Foreskin fibroblast (primary cell): ENCODE measurements at places on chromosomes 7 and 10.

- DNase-seq, result no peak
These were observed 104.7 kb downstream of the VWC2 start for GRCh38 chr7:49878089-49878488.

DNA sequence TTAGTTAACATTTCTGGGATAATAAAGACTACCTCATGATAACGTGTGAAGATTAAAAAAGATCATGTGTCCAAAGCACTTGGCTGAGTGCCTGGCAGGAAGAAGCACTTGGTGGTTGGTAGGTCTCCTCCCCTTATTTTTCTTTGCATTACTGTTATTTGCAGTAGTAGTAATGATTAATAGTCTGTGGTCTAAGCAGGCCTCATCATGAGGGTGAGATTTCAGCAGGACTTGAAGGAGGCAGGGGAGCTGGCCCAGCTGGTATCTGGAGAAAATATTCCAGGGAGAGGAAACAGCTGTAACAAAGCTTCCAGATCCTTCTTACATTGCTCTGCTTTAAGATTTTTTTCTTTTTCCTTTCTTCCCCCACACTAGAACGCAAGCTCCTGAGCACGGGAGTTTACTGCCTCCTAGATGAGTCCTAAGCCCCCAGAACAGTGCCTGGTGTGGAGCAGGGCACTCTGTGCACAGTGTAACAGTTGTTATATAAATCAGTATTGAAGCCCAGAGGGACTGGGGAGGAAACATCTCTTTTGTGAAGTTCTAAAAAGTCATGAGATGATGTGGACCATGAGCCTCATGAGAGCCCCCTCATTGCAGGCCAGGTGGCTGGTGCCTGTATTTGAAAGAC is 31.1 kb upstream of the RHEB start:
- DNase-seq, result peak; percentile 57

- no peak for DNase-seq
These were observed 252.7 kb upstream of the FERD3L start for GRCh38 chr7:19397911-19398310.

DNA sequence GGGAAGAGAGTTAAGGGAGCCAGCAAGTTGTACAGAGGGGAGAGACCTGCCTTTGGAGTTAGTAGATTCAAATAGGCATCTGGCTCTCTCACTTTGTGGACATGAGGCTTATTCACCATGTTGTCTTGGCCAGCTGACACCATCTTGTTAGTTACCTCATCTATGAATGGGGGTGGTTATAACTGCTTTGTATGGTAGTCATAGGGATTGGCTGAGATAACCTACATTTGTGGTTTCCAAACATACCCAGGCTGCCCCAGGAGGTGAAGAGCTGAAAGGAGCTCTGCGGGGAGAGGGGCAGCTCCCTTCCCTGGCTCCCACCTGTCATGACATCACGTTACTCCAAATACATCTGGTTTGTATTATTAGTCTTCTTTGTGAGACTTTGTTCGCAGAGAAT is 393.3 kb upstream of the AUTS2 start:
- DNase-seq, result no peak

- peak; percentile 85 for DNase-seq
These were observed 381.8 kb upstream of the SORCS1 start for GRCh38 chr10:107546284-107546683.

- DNase-seq, result no peak
These were observed 21.8 kb downstream of the REEP3 start for GRCh38 chr10:63542835-63543575.

GRCh38 chr10:30587522-30588031 is 42.0 kb downstream of the LYZL2 start:
- DNase-seq, result no peak

- DNase-seq, result no peak
These were observed 159.3 kb downstream of the LYZL1 start for GRCh38 chr10:29448125-29448524.

- DNase-seq, result peak; percentile 59
These were observed 40.1 kb downstream of the POLR3A start for GRCh38 chr10:77989081-77989724.

- DNase-seq, result no peak
These were observed 82.1 kb downstream of the TRIM24 start for GRCh38 chr7:138542183-138542582.

GRCh38 chr10:580778-581177 is 108.7 kb downstream of the DIP2C start:
- peak; percentile 91 for DNase-seq

DNA sequence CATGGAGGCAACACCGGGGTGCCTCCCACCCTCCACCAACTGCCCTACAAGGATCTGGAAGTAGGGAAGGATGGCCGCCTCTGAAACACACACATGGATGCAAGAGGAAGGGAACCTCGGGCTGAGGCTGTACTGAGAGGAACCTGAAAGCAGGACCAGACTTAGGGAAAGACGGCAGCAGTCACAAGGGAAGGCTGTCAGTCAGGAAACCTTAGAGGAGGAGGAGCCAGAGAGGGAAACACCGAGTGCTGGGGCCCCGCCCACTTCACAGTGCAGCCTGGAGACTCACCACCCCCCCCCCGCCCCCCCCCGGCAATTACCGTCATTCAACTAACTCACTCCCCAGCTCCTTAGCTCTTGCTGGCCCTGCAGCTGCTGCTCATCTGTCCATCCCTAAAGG is 2.5 kb downstream of the CYREN start:
- peak; percentile 27 for DNase-seq

DNA sequence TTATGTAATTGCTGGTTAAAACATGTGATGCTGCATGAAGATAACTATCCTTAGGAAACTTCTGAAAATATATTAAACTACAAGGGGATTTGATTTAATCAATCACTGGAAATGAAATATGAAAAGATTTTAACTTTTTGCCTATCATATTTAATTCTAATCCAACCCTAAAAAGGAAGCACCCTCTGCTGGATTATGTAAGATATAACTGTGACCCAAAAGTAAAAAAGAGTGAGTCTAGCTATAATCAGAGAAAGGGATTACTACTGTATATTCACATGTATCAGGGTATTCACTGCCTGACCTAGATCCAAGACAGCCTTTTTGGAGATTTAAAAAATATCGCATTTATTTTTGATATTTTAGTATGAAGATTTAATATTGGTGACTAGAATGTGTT is 295.5 kb downstream of the MDFIC start:
- peak; percentile 33 for DNase-seq

DNA sequence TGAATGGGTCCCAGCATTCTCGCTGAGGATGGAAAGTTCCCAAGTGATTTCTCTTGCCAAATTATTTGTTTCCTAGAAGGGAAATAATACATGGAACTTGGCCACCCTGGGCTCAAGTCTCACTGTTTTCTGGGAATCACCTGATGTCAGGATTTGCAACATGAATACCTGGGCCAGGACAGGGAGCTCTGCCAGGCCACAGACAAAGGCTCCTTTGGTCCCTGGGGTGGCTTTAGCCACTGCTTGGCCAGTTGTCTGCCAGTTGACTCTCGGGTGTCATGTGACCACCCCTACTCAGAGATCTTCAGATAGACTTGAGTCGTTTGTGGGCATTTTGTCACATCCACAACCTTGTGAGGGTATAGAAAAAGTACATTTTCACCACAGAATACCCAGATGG is 258.0 kb upstream of the HABP2 start:
- no peak for DNase-seq

DNA sequence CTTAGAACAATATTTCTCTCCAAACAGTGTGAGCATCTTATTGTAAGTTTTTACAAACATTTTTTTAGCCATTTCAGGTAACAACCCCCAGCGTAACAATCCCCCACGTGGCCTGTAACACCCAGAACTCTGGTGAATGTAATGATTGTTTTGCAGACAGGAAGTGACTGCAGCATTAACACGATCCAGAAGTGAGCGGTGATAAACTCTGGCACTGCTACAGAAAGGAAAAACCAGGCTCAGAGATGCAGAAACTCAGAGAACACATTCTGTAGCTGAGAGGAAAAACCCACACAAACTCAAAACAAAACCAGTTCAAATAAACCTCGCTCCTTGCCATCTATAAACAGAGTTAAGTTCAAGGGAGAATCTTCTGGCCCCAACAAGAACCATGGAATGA is 285.7 kb downstream of the FGFR2 start:
- no peak for DNase-seq

DNA sequence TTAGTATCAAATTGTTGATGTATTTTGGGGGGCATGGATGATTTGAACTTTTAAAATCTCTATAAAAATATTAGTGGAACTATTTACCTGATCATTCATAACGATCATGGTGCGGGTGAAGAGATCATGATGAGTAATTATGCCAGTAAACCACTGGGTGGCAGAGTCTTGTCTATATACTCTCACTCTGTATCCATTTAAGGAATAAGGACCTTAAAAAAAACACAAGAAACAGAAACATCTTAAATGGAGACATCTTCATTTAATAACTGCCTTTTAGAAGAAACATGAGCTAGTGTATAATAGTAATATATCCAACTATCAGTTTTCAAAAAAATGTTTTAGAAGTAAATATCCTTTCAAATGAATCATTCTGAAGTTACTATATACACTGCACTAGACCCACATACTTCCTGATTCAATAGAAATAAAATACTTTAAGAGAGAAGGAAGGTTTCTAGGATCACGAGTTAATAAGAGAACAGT is 84.0 kb downstream of the NRBF2 start:
- peak; percentile 71 for DNase-seq

DNA sequence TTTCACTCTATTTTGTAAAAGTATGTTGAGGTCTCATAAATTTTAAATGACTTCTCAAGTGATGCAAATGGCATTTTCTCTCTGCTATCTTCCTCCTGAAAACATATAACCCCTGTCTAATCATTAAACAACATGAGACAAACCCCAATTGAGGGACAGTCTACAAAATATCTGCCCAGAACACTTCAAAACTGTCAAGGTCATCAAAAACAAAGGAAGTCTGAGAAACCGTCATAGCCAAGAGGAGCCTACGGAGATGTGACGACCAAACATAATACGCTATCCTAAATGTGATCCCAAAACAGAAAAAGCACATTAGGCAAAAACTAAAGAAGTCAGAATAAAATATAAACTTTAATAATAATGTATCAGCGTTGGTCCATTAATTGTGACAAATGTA is 282.3 kb upstream of the SEMA3C start:
- DNase-seq, result no peak

DNA sequence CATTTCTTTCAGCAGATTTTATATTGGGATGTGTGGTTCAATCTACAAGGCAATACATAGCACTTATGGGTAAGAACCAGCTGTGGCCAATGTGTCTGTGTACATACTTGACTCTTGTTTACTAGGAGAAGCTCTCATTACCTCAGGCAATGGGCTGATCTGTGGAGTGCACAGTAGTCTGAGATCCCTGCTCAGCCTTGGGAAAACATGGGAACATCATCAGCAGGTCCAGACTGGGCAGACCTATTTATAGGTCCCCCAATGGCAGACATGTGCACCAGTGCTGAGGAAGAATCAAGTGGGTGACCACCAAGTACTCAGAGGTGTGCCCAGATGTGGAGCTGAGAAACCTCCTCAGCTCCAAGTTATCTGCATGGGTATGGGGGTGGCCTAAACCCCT is 349.7 kb downstream of the KIF20B start:
- no peak for DNase-seq

GRCh38 chr10:95208702-95209391 is 14.8 kb downstream of the ACSM6 start:
- DNase-seq, result no peak

DNA sequence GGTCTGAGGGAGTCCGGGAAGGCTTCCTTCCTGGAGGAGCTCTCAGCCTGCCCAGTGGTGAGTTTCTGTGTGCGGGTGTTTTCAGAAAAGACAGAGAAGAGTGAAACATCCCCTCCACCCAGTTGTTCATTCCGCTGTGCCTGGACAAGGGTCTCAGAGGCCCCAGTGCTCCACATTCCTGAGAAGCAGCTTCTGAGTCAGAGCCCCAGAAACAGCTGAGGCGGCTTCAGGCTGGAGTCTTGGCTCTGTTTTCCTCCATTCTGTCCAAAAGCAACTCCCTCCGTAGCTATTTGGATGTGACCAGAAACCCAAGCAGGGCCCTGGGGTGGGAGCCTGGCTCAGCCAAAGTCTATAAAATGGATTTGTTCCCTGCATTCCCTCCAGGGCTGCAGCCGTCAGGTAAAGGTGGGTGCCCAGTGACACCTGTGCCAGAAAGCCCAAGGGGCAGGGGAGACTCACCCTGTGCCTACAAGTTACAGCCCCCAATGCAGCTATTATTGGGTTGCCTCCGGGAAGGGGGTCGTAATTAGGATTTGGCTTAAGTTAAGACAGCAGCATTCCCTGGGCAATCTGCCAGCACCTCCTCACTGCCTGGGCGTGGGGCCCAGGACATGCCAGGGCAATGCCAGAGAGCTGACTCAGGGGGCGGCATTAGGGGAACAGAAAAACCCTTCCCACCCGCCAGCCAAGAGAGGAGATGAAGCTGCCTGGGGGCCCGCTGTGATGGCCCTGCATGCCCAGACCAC is 13.1 kb upstream of the CAMK2G start:
- DNase-seq, result peak; percentile 95

- no peak for DNase-seq
These were observed 26.8 kb upstream of the GRID1 start for GRCh38 chr10:86393362-86393761.

DNA sequence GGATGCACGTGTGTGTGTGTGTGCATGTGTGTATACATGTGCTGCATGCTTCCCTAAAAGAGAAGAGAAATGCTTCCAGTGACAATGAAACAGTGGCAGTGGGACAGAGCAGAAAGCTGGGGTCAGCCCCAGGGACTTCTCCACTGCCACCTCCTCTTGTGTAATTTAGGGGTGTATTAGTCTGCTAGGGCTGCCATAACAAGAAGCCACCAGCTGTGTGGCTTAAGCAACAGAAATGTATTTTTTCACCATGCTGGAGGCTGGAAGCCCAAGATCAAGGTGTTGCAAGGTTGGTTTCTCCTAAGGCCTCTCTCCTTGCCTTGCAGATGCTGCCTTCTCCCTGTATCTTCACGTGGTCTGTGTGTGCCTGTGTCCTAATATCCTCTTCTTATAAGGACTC is 190.5 kb downstream of the CXCL12 start:
- no peak for DNase-seq

- no peak for DNase-seq
These were observed 233.3 kb downstream of the SKAP2 start for GRCh38 chr7:26630941-26631580.

GRCh38 chr10:8738987-8739386 is 684.5 kb downstream of the GATA3 start:
- DNase-seq, result no peak

DNA sequence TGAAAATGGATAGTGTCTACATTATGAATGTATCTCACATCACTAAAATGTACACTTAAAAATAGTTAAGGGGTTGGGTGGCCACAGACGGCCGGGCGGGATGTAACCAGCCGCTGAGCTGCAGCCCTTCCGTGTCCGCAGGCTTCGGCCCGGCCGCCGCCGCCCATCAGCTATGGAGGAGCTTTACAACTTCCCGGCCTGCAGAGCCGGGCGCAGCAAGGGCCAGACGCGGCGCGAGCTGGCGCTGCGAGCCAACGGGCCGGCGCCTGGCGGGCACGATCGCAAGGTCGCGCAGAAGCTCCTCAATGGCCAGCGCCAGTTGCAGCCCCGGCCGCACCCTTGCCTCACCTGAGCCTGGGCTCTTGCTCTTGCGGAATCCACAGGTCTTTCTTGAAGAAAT is 69.1 kb downstream of the KMT2C start:
- DNase-seq, result no peak

GRCh38 chr10:123621492-123621891 is 44.7 kb upstream of the GPR26 start:
- DNase-seq, result no peak

GRCh38 chr10:24952143-24952706 is at the start of gene PRTFDC1:
TSS of gene PRTFDC1 (minus strand) at chr10:24952606. CDS start at chr10:24952575, 31 bp downstream.
- DNase-seq, result peak; percentile 71
